Stimulated activated CD4-positive, alpha-beta T cell treated with anti-CD3 and anti-CD28 coated beads, Interleukin-4, amount 100 ng/mL, for 1 hour (primary cell): ENCODE measurements at places on chromosomes 2 and 18.

GRCh38 chr2:137693534-137693933, 270.7 kb upstream of the HNMT start:
- DNase-seq, result no peak

DNA sequence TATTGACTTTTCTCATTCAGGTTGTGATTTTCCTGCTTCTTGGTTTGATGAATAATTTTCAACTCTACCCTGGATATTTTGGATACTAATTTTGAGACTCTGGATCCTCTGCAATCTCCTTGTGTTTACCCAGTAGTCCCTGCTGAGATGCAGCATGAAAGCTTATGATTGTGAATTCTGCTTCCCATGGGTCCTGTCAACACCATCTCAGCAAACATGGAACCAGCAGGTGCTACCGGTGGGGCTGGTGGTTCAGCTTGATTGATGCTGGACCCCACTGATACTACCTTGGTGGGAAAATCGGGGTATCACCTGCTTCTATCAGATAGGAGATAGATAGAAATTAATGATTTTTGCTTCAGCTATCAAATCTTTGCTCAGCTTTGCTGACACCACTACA, 81.1 kb downstream of the SOWAHC start:
- no peak for DNase-seq

DNA sequence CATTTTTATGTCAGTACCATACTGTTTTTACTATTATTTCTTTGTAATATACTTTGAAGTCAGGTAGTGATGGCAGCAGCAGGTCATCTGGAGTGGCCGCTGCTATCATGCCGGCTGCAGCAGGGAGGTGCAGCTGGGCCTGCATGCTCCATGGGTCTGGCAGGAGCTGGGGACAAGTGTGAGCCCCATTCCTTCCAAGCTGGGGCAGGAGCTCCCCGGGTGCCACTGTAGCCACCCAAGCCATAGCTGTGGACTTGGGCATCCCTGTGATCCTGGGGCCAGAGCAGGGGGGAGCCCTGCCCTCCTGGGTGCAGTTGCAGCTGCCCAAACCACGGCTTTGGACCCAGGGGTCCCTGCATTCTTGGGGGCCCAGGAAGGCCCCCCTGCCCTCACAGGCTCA, 59.2 kb downstream of the CSRNP3 start:
- no peak for DNase-seq

GRCh38 chr2:241932899-241933178, 63.3 kb downstream of the RTP5 start:
- no peak for DNase-seq

GRCh38 chr2:86335865-86336674, 1.4 kb downstream of the REEP1 start:
- no peak for DNase-seq

- no peak for DNase-seq
Measured at GRCh38 chr18:63255435-63255834, 64.1 kb downstream of the BCL2 start.

DNA sequence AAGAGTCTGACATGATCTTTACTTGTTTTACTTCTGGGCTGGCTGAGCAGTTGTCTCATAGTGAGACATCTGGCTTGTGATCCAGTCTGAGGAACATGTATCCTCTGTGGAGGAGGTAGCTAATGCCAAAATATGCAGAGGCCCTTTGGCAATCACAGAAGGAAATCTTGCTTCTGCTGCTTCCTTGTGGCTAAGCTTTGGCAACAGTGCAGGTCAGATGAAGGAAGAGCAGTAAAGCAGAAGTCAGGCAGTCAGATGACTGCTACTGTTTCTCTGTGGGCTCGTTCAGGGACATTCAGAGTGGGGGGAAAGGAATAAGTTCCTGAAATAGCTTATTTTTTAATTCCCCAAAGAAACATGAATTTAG, 22.3 kb downstream of the DOK1 start:
- DNase-seq, result no peak

GRCh38 chr2:196987649-196988364, 61.3 kb upstream of the PGAP1 start:
- DNase-seq, result no peak

- no peak for DNase-seq
Measured at GRCh38 chr2:78535395-78535794, 490.1 kb upstream of the REG3G start.
